ENCODE measurements at places on chromosomes 16 and 17.

DNA sequence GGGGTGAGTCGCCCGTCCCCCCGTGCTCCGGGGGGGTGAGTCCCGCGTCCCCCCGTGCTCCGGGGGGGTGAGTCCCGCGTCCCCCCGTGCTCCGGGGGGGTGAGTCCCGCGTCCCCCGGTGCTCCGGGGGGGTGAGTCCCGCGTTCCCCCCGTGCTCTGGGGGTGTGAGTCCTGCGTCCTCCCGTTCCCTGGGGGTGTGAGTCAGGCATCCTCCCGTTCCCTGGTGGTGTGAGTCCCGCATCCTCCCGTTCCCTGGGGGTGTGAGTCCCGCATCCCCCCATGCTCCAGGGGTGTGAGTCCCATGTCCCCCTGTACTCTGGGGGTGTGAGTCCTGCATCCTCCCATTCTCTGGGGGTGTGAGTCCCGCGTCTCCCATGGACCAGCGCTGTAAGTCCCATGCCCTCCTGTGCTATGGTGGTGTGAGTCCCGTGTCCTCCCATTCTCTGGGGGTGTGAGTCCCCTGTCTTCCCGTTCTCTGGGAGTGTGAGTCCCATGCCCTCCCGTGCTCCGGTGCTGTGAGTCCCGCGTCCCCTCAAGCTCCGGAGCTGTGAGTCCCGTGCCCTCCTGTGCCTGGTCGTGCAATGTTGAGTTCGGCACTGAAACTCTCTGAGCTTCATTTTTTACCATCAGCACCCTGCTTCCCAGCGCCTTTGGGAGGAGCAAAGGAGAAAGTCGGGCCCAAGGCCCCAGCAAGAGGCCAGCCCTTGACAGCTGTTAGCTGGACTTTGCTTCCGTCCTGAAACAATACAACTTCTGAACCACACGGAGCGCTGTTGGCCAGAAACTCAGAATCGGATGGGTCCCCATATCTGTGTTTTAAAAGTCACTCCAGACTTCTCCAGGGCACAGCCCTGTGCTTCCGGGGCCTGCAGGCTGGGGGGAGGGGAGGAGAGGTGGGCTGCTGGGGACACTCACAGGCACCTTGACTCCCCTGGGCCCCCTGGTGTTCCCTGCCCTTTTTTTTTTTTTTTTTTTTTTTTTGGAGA, 11.5 kb upstream of the ZC3H18 start:
- DNase-seq: no peak

GRCh38 chr16:2881783-2882649, 999 bp upstream of the FLYWCH2 start:
- DNase-seq: no peak

GRCh38 chr17:69769050-69769449, 306.0 kb upstream of the KCNJ16 start:
- no peak for DNase-seq

GRCh38 chr16:82264756-82265155, 94.7 kb upstream of the MPHOSPH6 start:
- no peak for DNase-seq

GRCh38 chr16:1052721-1053120, 19.8 kb upstream of the SSTR5 start:
- no peak for DNase-seq

DNA sequence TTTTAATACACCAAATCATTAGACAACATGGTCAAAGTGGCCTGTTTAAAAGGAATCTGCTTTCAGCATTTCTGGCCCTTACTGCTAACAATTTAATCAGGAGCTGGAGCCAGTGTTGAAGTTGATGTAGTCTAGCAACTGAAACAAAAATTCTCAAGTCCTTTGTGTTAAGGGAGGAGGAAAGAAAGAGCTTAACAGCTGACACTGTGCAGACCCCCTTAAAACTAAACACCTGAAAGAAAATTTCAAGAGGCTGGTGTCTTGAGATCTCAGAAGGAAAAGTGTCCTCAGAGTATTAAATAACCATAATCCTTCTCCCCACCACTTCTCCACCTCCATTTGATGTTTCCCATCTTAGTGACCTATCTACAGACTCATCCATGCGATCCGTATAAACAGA, 232.1 kb downstream of the FTO start:
- no peak for DNase-seq

DNA sequence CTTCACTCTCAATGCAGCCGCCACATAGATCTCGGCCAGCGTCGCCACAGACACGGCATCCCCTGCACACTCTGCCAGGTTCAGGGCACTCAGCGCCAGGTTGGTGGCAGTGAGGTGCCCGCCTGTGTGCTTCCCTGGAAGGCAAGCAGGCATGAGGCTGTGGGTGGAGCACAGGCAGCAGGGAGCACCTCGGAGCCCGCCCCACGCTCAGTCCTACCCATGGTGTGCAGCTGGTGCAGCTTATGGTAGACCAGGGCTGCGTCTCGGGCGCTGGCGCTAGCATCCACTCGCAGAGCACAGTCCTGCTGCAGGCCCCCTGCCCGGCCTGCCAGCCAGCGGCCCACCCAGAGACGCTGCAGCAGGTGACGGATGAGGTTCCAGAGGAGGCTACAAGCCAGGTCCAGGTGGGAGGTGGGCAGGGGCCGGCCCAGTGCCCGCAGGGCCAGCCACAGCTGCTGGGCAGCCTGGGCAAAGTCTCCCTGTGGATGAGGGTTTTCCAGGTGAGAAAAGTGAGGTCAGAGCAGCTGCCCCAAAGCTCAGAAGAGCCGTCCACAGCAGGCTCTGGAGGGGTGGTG, 20.5 kb downstream of the SREBF1 start:
- DNase-seq: no peak

DNA sequence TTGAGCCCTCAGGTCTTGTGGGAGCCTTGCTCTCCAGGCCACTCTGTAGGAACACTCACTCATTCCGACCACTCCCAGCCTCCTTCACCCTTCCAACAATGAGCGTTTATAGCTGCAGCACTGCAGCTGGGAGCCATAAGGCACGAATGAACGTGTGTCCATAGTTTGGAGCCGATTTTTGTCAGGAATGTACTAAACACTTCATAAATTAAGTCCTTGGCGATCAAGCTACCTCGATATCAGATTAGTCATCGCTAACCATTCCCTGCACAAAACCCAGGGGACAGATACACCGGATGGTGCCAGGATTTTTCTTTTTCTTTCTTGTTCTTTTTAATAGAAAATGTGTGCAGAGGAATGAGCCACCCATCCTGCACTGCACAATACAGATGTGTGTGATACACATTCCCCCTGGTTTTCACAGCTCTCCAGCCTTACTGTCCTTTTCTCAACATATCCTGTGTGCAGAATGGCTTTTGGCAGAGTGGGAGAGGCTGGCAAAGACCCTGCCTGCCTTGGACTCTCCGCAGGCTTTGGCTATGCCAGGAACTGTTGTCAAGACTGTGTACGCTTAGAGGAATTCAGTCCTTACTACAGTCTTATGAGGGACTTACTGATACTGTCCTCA, 68.4 kb upstream of the ELAC2 start:
- no peak for DNase-seq
